Central memory CD8-positive, alpha-beta T cell (primary cell): ENCODE measurements at places on chromosomes 1 and 21.

DNA sequence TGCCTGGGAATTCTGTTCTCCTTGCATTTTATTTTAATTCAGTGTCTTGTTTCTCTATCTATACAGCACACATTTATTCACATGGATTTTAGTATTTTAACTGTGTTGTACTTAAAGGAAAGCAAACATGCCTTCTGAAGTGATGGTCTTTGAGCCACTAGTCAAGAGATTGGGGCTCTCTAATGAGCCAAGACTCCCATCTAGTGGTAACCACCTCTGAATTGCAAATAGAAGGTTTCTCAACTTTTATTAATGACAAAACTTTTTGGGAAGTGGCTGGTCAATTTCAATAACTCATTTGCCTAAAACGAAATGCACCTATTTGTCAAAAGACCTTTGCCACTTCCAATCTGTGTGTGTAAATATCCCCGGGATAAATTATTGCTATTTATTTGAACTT is 199.6 kb downstream of the LTN1 start:
- DNase-seq, result no peak

DNA sequence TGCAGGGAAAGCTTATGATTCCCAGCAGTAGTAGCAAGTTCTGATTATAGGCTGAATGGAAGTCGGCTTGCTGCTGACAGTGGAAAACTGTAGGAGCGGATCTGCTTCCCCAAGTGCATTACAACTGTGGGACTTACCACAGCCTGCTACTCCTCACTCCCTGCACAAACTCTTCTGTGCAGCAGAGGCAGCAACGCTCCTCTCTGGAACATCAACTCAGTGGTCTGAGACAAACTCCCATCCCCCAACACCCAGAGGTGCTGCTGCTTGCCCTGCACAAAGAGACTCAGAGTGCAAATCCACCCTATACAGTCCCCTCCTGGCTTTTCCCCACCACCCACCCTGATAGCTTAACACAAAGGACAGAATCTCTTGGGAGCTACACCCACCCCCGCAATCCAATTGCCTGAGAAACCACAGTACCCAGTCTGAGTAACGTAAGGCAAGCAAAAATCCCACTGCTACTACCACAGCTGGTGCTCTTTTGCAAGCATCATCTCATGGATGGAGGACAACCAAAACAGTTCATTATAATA is 1455.2 kb downstream of the AMY1C start:
- no peak for DNase-seq

- DNase-seq, result no peak
These were observed 1160.8 kb upstream of the ADGRL2 start for GRCh38 chr1:80639777-80640533.

GRCh38 chr1:152855661-152856060 is 4.1 kb upstream of the LCE7A start:
- no peak for DNase-seq

DNA sequence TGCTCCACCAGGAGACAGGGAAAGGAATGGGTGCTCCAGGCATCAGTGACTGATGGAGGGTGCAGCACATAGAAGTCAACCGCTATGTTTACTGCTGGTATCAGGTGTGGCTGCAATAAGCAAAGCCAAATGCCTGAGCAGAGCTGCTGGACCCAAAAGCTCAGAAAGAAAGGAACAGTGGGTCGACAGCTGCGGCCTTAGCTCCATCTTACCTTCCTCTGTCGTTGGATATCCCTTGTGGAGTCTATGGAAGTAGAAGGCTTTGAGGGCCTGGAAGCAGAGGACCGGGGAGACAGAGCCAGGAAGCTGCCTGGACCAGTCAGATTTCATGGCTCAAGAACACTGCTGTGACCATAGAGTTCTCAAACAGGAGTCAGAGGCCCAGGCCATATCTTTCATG is 45.3 kb downstream of the RIMS3 start:
- no peak for DNase-seq

DNA sequence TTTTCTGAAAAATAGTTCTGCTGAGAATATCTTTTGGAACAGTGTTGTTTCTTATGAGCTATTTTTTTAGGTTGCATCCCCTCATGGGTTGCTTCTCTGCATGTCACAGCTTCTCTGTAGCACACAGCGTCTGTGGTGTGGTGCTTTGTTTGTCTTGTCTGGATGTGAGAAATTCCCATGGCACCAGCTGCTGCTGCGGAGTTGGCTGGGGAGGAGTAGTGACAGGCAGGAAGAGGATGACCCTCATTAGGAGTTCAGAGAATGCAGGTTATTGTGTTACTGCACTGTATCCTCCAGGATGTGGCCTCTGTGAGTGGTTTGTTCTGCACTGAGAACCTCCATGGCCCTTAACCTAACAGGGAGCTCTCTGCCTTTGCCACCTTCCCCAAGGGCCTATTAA is 64.8 kb downstream of the TSEN15 start:
- DNase-seq, result no peak

GRCh38 chr1:119816407-119816806 is 5.1 kb upstream of the REG4 start:
- DNase-seq, result no peak

DNA sequence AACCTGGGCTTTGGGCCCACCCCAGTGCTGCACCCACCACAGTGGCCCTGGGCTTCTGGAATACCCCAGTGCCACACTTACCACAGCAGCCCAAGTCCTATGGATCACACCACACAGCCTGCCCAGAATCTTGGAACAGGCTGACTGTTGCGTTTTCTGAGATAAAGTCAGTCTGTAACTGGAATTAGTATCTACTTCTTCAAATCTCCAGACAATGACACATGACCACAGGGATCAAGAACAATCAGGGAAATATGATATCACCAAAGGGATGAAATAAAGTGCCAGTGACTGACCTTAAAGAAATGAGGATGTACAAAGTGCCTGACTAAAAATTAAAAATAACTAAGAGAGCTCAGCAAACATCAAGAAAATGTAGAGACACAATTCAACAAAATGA is 239.7 kb upstream of the PLD5 start:
- DNase-seq, result no peak

GRCh38 chr1:41615316-41615715 is 130.8 kb upstream of the EDN2 start:
- DNase-seq, result no peak

GRCh38 chr21:16241479-16241963 is 511.7 kb downstream of the USP25 start:
- no peak for DNase-seq

DNA sequence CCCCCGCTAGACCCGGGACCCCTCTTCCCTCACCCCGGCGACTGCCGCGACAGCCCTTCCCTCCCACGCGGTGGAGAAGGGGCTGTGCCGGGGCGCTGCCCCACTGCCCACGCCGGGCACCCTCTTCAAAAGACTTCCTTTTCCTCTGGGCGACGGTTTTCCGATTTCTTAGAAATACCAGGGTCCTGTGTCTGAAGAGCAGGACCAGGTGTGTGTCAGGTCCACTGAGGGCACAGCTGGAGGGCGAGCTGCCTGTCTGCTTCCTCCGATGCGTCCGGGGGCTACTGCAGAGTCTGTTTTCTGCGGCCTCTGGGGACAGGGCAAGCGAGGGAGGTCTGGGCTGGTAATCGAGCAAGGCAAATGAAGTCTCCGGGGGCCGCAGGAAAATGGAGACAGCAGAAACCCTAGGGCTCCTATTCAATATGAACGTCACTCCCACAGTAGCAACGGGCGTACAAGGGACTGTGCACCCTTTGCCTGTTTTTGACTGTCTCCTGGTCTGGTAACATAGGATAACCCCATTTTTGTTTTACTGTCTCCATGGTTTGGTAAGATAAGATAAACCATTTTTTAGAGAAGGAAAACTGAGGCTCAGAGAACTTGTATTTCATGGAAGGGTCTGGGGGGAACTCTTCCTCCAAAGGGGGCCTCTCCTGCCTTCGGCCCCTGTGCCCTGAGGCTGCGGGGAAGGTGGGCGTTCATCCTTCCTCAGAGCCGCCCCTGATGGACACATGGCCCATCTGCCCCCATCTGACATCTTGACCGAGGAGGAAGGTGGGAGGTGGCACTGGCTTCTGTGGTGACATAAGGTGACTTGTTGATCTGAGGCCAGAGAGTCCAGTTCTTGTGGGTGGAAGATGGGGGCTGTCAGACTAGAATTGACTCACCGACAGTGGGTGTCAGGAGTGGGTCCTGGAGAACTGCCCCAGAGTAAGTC is 970 bp downstream of the TNFRSF1B start:
- DNase-seq, result no peak

- no peak for DNase-seq
These were observed 57.9 kb upstream of the PRKACB start for GRCh38 chr1:84086189-84086588.

- DNase-seq, result no peak
These were observed 162.2 kb downstream of the DSCAM start for GRCh38 chr21:40684726-40685125.

DNA sequence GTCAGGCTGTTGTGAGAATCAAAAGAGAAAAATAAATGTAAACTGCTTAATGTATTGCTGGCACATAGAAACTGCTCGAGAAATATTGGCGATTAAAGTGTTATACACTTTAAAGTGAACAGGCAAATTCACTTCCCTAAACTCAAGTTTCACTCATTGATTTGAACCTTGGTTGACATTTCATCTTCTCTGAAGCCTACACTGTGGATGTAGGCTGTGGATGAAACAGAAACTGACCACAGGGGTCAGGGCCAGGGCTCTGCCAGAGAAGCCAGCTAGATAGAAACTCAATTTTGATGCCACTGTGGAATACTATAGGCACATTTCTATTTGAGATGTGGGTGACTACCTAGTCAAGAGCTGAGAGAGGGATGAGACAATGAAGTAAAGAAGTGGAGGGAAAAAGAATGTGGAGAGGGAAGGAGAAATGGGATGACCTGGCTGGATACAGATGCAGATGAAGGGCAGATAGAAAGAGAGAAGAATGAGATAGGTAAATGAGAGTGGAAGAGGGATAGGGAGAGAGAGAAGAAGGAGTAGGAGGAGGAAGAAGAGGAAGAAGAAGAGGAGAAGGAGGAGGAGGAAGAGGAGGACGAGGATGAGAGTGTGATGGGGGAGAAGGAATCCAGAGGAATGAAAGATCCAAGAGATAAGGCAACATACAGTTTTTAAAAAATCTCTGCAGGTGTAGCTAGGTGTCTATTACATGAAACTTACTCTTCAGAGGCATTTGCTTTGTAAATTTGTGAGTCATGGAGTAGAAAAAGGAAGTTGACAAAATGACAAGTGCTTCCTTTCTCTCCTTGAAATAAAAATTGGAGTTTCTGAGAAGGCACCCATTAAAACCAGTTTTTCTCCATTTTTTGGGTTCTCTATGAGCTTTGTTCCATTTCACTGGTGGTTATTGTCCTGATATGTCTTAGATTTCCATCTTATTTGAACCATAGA is 17.4 kb upstream of the CD1D start:
- DNase-seq, result no peak

DNA sequence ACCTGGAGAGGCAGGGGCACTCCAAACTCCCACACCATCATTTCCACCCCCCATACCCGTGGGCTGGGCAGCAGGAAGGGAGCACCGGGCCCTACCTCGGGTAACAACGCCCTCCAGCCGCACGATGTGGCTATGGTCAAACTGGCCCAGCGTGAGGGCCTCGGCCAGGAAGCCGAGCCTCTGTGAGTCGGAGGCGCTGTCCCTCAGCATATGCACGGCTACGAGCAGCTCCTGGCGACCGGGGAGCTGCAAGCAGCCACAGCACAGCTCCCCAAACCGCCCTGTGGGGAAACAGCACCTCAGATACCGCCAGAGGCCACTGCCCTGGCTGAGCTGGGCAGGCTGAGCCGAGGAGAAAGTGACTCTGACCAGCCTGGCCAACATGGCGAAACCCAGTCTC is 29.2 kb downstream of the CDCA8 start:
- DNase-seq, result no peak

- no peak for DNase-seq
These were observed 17.0 kb downstream of the FAM151A start for GRCh38 chr1:54606096-54606989.
